ENCODE measurements at places on chromosomes 1 and 21. TPM values are rescaled to one million over a fixed set of nuclear protein-coding genes. Genes with fewer than 3 reads are reported as not detected.

- peak; percentile 27 for DNase-seq
- H3K4me3 ChIP-seq = no peak overlapping the region
- H3K27me3 ChIP-seq = peaks cover 38% of the 10 kb centered on the region
- peaks cover 31% of the 10 kb centered on the region for H3K4me1 ChIP-seq
- no peak overlapping the region for H3K27ac ChIP-seq
- H3K36me3 ChIP-seq = no peaks in the 10 kb centered on the region
Observed at GRCh38 chr1:29256979-29257804, 20.9 kb downstream of the PTPRU start.

- H3K4me1 ChIP-seq = no peaks in the 10 kb centered on the region
- H3K27me3 ChIP-seq = no peaks in the 10 kb centered on the region
- no peaks in the 10 kb centered on the region for H3K36me3 ChIP-seq
- no peak overlapping the region for H3K27ac ChIP-seq
- H3K4me3 ChIP-seq = no peak overlapping the region
Observed at GRCh38 chr1:199163267-199163666, 524.4 kb downstream of the PTPRC start.

DNA sequence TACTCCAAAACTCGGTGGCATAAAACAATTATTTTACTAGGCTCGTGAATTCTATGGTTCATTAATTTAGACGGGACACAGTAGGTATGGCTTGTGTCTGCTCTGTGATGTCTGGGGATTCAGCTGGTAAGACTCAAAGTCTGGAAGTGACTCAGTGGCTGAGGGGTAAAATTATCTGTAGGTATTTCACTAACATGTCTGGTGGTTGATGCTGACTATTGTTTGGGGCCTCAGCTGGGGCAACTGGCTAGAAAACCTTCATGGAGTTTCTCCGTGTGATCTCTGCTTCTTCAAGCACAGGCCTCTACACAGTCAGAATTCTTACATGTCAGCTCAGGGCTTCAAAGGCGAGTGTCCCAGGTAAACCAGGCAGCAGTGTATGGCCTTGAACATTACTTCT lies 41.2 kb upstream of the KLF17 start:
- no peaks in the 10 kb centered on the region for H3K4me1 ChIP-seq
- no peak overlapping the region for H3K4me3 ChIP-seq
- H3K27me3 ChIP-seq = no peaks in the 10 kb centered on the region
- H3K27ac ChIP-seq = no peak overlapping the region
- DNase-seq = no peak

DNA sequence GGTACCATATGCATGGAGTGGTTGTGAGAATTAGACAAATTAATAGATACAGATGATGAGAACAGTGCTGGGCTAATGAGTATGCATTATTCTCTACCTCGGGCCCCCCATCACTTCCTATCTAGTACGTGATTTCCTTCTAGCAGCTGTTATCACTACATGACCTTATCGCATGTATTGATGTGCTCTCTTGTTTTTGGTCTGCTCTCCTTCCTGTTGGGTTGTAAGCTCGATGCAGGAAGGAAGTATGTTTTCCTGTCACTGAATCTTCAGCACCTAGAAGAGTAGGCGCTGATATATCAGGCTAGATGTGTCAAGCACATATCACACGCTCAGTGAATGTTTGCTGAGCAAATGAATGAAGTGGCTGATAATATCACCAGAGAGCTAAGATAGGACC lies 43.9 kb upstream of the IFNAR2 start:
- H3K4me1 ChIP-seq = no peaks in the 10 kb centered on the region
- DNase-seq = no peak
- no peak overlapping the region for H3K4me3 ChIP-seq
- H3K27ac ChIP-seq = no peak overlapping the region
- no peaks in the 10 kb centered on the region for H3K36me3 ChIP-seq

- no peak overlapping the region for H3K4me3 ChIP-seq
- DNase-seq = peak; percentile 64
- H3K27ac ChIP-seq = no peak overlapping the region
- no peaks in the 10 kb centered on the region for H3K4me1 ChIP-seq
- peaks cover 5% of the 10 kb centered on the region for H3K27me3 ChIP-seq
Observed at GRCh38 chr1:70072231-70072751, 133.1 kb downstream of the LRRC40 start.

DNA sequence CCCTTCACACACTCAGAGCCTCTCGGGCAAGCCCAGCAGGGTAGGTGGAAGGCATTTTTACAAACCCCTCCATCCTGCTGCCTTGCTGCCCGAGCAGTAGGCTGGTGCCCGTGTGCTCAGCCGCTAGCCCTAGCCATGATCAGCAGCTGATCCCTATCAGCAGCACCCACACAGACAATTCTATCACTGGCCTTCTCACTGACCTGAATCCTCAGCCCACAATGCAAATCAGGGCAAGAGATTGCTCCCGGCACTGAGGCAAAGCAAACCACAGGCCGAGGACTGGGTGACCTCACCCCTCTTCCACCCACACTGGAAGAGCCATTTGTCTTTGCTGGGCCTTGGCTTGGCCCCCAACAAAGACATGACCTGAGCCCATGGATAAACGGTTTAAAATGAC lies 895 bp upstream of the PDZK1 start:
- H3K4me1 ChIP-seq = peaks cover 16% of the 10 kb centered on the region
- peak; percentile 9 for DNase-seq
- H3K36me3 ChIP-seq = no peaks in the 10 kb centered on the region
- H3K27ac ChIP-seq = no peak overlapping the region

The IQGAP3 gene
- total RNA-seq = 31.5 TPM

The CHRNB2 gene
- total RNA-seq = 0.11 TPM

DNA sequence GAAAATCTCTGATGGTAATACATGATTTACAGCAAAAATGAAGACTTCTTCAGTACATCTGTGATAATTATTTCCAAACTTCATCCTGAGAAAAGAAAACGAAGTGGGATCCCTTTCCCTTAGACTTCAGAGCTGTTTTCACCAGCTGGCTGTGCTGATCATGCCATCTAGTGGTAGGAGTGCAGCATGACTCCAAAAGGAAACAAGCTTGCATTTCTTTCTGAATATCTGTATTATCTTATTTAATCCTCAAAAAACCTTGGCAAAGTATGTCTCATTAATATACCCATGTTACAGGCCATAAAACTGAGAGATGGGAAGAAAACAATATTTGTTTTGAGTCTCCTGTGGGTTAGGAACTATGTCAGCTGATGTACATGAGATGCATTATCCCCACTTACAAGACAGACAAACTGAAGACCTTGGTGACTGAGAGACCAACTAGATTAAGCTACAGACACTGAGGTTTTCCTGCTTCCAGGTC lies 9.8 kb upstream of the GJA8 start:
- DNase-seq = peak; percentile 63
- no peaks in the 10 kb centered on the region for H3K36me3 ChIP-seq
- no peaks in the 10 kb centered on the region for H3K27me3 ChIP-seq
- no peak overlapping the region for H3K27ac ChIP-seq
- H3K4me3 ChIP-seq = no peak overlapping the region
- peaks cover 15% of the 10 kb centered on the region for H3K4me1 ChIP-seq
